ENCODE measurements at places on chromosomes 16 and 17.

- DNase-seq, result no peak
Measured at GRCh38 chr16:87736008-87736382, 29.8 kb downstream of the KLHDC4 start.

DNA sequence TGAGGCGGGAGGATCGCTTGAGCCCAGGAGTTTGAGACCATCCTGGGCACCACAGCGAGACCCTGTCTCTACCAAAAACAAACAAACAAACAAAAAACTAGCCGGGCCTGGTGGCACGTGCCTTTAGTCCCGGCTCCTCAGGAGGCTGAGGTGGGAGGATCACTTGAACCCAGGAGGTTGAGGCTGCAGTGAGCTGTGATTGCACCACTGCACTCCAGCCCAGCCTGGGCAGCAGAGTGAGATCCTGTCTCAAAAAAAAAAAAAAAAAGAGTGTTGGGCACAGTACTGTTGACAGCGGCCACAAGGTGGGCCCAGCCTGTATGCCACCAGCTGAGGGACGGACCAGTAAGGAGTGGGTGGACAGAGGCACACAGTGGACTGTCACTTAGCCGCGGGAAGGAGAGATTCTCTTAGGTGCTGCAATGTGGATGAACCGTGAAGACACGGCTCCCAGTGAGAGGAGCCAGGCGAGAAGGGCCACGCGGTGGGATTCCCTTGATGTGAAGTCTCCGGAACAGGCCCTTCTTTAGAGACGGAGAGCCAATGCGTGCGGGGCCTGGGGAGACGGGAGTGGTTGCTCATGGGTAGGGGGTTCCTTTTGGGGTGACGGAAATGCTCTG lies 31.1 kb downstream of the GSE1 start:
- DNase-seq, result no peak

DNA sequence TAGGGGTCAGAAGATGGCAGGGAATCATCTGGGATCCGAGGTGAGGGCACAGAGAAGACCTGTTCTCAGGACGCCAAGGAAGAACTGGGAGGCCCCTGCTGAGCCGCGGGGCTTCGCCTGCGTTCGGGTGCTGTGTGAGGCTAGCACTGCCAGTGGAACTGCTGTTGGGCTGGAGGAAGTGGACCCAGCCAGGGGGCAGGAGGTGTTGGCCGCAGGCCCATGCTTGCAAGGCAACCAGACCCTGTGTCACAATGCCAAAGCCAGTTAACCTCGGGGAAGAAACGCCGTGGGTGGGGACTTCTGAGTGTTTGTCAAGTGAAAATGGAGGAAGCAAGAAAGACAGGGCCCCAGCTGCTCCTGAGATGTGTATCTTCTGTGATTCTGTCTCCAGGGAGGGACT lies 185.5 kb downstream of the LGALS9B start:
- no peak for DNase-seq

GRCh38 chr17:35898283-35899070 lies 18.3 kb upstream of the CCL5 start:
- DNase-seq, result peak; percentile 63

DNA sequence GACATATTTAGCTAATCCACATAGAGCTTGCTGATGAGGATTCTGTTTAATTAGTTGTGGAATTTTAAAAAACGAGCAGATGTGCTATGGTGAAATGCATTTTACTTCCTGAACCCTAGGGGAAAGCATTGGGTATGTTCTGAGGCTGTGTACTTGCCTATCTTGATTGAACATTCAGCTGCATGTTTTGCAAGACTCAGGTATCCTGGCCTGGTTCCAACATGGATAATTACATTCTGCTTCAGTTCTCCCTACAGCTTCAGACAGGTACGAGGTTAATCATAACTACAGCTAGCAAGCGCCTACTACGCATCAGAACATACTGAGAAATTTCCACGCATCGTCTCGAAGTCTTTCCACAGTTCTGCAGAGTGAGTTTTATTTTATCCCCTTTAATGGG lies 77.0 kb downstream of the HS3ST2 start:
- DNase-seq, result no peak

Data from activated CD8-positive, alpha-beta memory T cell treated with anti-CD3 and anti-CD28 coated beads, Interleukin-2, amount 50 U/mL, for 4 hours (primary cell).